ENCODE measurements at places on chromosomes 7 and 10.

- DNase-seq: no peak
Measured at GRCh38 chr7:124801330-124801895, 35.8 kb upstream of the GPR37 start.

- DNase-seq: peak; percentile 34
Measured at GRCh38 chr10:3887885-3888476, 103.0 kb upstream of the KLF6 start.

GRCh38 chr7:50391386-50391785 lies 58.8 kb downstream of the FIGNL1 start:
- DNase-seq: no peak

DNA sequence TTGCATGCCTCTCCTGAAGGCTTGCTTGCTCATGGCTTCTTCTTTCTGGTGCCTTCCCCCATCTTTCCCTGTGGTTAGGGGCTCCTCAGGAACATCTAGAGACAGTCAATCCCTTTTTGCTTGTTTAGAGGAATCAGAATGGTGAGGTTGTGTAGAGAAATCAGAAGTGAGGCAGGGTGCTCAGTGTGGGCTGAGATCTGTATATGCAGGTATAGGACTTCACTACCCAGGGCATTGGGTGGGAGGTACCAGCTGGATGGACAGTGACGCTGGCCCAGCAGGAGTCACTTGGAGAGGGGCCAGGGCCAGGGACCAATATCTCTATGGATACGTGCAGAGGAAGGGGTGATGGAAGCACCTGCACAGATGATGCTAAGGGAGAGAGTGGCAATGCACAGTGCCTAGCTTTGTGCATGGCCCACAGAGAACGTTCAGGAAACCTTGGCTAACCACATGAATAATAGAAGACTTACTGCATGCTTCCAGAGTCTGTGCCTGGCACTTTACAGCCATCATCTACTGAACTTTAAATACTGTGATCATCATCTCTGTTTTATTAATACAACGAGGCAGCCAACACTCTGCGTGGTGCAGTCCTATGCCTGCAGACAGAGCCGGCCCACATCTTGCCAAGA lies 255.2 kb downstream of the ABCA13 start:
- DNase-seq: no peak

DNA sequence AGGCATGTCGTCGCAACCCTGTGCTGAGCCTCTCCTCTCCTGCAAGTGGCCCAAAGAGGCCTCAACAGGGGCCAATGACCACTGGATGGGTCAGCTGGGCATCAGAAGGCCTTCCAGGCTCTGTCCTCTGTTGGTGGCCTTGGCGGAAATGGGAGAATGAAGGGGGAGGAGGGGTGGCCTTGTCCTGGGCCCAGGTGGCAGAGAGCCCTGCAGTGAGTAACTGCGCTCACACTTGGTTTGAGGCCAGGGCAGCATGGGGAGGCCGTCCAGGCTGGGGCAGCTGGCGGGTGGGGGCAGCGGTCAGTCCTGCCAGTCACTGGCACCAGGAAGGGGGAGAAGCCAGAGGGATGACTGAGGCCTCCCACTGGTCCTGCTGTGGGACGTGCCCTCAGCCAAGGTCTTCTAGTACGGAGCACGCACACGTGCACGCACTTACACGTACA lies 59.8 kb downstream of the LHPP start:
- no peak for DNase-seq

- no peak for DNase-seq
Measured at GRCh38 chr10:62046522-62047227, 145.2 kb downstream of the ARID5B start.

DNA sequence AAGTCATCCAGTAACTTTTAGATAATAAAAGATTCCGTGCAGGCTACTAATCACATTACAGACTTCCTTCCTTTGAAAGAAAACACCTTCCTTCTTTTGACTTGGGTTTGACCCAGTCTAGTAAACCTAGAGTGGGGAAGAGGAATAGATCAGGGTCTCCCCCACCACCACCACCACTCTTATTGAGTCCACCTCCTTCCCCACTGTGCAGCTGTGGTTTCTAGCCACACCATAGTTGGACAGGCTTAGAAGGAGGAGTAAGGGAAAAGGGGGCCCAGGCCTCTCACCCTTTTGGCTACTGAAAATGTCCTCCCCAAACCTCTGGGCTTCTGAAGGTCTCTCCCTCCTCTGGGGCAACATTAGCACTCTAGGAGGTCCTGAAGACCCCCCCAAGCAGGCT lies 372.7 kb downstream of the CALN1 start:
- DNase-seq: no peak

DNA sequence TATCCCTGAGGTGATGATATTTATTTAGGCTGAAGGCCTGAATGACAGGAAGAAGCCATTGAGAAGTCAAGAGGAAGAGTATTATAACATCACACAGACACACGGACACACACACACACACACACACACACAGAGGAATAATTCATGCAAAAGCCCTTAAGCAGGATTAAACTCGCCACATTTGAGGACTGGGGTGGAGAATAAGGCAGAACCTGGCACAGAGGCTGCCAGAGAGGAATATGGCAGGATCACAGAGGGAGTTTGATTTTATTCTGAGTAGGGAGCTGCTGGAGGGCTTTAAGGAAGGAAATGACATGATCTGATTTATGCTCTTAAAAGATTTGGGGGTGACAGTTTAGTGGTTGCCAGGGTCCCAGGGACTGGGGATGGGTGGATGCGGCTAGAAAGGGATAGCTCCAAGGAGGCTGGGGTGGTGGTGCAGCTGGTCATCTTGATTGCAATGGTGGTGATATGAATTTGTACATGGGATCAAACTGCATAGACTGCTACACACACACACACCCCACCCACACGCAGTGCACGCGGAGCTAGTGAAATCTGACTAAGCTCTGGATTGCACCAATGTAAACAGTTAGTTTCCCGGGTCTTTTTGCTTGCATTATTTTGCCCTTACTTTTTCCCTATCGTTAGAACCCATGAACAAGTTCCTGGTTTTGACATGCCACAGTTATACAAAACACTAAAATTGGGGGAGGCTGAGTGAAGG lies 11.2 kb downstream of the SMURF1 start:
- no peak for DNase-seq

DNA sequence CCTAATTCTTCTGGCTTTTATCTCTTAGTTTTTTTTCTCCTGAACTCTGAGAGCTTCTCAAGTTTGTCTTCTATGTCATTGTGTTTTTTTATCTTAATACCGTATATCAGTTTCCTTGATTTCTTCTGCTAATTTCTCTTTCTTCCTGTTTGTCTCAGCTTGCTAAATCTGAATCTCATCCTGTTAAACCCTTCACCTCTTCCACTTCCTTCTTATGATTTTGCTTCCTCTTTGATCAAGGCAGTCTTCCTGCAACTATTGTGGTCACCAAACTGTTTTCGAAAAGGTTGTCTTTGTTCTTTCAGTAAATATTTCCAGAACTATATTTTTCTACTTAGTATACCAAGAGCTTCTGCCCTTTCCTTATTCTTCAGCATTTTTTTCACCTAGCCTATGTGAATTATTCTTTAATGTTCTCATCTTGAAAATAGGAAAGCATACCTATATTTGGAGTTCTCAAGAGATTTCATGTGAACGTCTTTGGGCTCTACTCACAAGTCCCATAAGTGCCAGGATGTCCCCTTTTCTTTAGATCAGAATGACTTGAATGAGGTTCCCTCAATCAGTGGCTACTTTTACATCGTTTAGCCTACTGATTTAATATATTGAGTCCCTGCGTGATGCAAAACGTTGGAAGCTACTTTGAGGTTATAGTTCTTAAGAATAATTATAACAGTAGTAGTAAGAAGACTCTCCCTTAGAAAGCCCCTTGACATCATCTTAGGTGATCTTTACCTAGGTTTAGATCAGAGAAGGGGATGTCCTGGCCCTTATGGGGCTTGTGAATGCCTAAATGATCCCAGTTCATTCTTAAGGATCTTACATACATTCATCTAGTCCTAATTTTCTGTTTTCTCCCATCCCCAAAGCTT lies 415.4 kb upstream of the AUTS2 start:
- DNase-seq: no peak

- no peak for DNase-seq
Measured at GRCh38 chr10:132829403-132829802, 43.5 kb upstream of the NKX6-2 start.

DNA sequence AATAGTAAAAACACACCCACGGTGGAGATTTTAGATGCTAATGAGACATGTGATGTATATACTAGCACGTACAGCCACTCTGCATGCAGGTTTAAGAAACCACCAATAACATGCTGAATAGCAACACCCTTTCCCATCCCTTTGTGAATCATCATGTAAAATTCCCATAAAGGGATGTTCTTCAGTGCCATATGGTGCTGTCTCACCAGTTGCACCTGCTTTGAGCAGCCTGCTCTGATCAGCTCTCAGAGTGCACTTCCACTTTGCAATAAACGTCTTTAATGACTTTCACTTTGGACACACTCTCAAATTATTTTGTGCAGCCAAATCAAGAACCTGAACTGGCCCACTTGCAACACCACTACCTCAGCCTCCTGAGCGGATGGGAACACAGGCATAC lies 615.0 kb downstream of the ANKRD7 start:
- no peak for DNase-seq

DNA sequence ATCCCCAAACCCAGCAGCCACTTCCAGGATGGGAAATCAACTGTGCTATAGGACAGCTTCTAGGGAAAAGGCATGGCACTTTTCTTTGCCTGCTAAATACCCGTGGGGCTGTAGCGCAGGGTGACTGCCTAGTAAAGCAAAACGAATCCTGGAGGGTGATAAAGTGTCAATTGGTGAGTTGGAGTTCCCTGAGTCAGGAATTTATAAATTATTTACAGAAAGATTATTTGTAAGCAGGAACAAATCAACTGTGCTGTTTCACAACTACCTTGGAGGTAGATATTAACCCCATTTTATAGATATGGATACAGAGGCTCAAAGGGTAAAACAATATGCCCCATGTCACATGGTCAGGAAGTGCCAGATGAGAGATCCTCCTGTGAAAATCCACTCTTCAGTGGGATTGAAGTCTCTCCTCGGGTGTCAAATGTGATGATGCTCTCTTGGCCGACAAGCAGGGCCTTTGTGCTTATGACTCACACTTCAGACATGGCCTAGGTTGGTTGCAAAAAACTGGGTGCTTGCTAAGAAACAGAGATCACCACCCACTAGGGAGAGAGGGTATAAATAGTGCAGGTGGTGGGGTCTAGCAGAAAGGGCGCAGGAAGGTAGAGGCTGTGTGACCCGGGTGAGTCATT lies 383.2 kb upstream of the ZMIZ1 start:
- no peak for DNase-seq

GRCh38 chr10:128796396-128796912 lies 670.2 kb upstream of the MKI67 start:
- DNase-seq: no peak

- DNase-seq: no peak
Measured at GRCh38 chr7:127064-127598, 65.2 kb upstream of the FAM20C start.

- no peak for DNase-seq
Measured at GRCh38 chr10:51425431-51425830, 274.0 kb downstream of the CSTF2T start.

- DNase-seq: no peak
Measured at GRCh38 chr7:157150882-157151281, 12.2 kb downstream of the UBE3C start.

DNA sequence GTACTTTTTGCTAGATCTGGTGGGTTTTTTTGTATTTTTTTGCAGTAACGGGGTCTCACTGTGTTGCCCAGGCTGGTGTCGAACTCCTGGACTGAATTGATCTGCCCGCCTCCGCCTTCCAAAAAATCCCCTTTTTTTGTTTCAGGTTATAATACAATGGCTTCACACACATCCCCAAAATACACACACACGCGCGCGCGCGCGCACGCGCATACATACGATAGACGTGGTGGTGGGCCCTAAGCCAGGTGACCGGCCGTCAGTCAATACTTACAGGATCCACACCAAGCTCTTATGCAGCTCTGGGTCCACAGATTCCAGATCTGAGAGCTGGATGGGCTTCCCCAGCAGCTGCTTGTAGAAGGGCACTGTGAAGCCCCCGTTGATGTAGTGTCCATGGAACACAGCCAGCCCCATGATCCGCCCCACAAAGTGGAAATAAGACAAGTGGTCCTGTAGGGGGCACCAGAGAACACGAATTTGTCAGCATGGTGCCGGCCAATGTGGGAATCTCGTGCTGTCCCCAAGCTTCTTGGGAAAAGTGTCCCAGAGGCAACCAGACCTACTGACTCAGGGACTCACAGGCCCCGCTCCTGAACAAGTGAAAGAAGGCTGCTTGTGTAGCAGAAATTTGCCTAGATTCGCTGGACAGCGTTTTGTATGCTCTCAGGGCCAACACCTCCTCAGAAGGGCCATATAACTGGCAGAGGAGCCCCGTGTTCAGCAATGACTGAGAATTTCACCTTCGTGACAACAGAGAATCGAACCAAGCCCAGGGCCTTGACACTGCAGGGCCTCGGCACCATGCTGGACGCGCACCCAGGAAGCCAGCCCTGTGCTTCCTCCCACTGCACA lies 103.6 kb downstream of the SMURF1 start:
- peak; percentile 35 for DNase-seq

GRCh38 chr7:66886152-66886551 lies 34.9 kb upstream of the TMEM248 start:
- no peak for DNase-seq

- no peak for DNase-seq
Measured at GRCh38 chr10:86366902-86367151, 232 bp upstream of the GRID1 start.

DNA sequence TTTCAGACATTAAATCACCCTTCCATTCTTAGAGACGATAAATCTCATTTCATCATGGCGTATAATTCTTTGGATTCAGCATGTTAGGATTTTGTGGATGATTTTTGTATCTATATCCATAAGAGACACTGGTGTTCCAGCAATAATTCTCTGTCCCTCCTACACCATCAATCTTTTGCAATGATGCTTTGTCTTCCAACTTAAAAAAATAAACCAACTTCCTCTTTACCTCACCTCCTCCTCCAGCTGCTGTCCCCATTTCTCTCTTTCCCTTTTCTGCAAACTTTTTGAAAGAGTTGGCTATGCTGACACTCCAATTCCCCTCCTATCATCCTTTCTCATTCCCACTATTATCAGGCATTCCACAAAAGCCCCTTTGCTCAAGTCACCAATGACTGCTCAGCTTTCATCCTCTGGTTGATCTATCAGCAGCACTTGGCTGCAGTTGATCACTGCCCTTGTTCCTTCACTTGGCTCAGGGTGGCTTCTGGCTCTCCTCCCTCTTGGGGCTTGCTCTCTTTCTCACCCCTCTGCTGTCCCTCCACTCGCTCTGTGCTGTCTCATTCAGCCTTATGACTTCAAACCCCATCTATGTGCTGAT lies 130.0 kb downstream of the ARHGAP22 start:
- no peak for DNase-seq

DNA sequence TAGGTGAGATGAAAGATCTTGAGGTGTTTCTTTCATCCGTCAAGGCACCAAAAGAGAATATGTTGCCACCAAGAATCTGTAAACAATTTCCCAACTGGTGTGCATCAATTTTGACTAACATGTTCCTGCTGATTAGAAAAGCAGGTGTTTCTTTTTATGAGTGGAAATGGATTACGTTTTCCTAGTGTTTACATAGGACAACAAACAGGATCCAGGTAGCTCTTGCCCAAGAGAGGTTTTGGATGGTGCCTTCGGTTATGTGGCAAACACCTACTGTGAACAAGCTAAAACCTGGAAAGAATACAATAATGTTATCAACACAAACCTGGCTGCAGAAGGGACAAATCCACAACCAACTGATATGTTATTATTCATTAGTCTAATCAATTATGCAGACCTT lies 53.6 kb upstream of the WNT16 start:
- no peak for DNase-seq
